ENCODE measurements at places on chromosomes 11 and 22.

DNA sequence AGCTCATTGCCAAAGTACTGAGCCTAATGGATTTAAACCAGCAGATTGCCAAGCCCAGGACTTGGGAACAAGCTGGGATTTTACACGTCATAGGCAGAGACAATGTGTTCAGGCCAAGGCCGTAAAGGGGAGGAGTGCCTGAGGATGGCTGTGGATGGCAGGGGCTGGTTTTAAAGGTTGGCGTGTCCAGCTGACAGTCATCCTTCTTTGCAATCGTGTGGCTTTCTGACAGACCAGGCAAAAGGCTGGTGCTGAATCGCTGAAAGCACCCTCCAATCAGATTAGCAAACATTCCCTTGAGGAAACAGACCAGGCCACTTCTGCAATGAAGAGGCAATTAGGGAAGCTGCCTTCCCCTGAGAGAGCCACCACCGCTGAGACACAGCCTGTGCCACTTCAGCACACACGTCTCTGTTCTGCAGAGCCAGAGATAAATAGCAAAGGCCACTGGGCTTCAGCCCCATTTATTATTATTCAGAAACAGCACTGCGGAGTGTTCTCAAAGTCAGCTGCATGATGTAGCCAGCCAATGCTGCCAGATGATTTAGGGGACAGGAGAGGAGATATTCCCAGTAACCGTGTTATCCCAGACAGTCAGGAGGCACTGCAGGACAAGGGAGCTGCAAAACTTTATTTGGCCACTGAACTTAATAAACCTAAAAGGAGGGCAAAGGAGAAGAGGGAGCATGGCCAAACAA lies 54.2 kb upstream of the CSNK2A3 start:
- DNase-seq: no peak

GRCh38 chr11:1693327-1694063 lies 3.5 kb upstream of the KRTAP5-6 start:
- DNase-seq: peak; percentile 1

DNA sequence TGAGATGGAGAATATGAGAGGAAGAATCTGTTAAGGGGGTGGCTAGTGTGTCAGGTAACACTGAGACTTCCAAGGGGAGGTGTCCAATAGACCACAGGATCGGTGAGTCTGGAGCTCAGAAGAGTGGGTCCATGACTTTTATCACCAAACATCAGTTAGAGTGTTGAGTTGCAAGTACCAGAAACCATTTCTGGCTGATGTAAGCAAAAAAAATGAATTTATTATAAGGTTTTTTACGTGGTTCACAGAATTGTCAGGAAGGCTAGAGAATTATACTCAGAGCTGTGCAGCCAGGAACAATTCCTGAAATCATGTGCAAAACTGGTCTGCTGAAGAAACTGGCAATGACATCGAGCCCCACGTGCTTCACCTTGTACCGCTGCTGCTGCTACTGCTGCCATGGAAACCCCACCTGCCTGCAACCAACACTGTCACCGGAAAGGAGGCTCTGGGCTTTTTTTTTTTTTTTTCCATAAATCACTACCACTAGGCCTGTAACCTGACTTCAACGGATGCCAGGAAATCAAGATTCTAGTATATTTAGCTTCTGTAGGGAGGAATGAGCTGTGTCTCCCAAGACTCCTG lies 16.6 kb upstream of the STK33 start:
- no peak for DNase-seq

GRCh38 chr11:57197762-57198161 lies 16.0 kb downstream of the LRRC55 start:
- no peak for DNase-seq

DNA sequence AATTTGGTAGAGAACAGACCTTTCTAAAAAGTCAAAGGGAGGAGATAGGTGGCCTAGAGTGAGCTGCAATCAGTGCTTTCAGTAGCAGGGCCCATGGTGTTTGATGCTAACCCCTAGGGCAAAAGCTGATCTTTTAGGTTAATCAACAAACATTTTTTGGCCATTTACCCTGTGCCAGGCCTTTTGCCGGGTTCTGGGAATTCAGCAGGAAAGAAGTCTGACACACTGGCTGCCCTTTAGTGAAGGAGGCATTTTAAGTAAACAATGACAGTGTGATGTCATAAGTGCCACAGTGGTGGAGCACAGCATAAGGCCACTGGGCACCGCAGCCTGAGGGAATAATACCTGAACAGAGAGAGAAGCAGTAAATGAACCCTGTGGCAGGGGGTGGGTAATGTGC lies 29.0 kb downstream of the C22orf31 start:
- DNase-seq: no peak

DNA sequence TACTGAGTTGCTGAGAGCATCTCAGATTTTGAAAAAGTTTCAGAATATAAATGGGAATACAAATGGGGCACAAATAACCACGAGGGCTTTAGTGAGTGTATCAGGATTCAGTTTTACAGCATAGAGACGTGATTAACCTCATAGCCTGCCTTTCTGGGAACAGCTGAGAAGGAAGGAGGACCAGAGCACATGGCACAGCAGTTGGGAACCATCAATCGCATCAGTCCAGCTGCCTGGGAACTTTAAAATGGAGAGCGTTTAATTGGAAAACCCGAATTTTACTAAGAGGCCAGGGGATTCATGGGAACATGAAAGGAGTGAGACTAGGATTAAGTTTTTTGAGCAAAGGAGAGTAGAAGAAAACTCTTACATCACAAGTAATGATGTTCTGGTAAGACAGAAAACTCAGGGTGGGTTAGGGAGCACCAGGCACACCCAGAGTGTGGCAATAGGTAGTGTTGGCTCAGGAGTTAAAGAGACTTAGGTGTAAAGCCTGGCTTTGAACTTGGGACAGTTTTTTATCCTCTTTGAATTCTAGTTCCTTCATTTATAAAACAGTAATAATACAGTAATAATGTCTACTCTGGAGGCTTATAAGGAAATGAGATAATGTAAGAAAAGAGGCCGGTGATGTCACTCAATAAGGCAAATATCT lies 40.2 kb downstream of the FZD4 start:
- no peak for DNase-seq

DNA sequence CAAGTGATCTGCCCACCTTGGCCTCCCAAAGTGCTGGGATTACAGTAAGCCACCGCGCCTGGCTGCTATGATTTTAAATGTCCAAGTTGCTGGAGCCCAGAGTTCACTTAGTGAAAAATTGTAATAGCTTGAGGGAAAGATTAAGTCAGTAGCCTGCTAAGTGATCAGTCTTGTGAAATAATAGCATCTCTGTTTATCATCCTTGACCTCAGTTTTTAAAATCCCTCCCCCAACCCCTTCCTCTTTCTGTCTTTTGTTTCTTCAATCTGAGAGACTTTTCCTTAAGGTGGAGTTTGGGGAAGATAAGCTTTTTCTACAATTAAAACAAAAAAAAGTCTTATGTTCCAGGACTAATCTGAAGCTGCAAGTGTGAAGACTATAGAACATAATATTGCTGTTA lies 6.4 kb downstream of the HIPK3 start:
- no peak for DNase-seq

GRCh38 chr11:1773131-1773993 lies 9.6 kb upstream of the CTSD start:
- DNase-seq: no peak

DNA sequence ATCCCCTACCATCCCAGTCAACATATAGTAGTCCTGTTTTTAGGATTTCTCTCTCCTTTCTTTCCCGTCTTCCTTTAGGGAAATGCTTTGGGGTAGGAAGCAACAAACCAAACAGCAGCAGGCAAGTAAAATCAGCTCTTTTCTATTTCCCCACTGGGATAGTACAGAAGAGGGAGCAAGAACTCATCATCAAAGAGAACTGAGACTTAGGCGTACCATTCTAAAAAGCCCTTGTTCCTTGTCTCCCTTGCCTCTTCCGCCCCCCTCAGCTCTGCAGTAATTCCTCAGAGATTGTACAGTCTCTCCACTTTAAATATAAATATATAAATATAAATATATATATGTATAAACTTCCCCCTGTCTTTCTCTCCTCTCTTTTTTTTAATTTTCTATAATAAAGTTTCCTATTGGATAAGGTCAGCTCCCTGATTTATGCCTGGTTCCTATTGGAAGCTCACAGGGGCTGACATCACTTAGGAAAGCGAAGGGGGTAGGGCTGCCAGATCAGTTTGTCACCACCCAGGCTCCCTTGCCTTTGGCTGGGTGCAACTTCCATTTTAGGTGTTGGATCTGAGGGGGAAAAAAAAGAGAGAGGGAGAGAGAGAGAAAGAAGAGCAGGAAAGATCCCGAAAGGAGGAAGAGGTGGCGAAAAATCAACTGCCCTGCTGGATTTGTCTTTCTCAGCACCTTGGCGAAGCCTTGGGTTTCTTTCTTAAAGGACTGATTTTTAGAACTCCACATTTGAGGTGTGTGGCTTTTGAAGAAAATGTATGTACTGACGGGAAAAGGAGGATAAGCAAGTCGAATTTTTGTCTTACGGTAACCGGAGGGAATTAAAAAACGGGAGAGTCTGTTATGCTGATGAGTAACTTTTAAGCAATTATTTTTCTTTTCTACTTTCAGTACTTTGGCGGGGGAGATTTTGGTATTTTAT lies at the start of gene CTNND1:
TSS of gene CTNND1 (plus strand) at position 502 of the 934 bp plus-strand sequence. CDS start 29,677 bp downstream, outside the sequence.
- DNase-seq: peak; percentile 69

All from NCI-H2081 treated with DMSO at 0.1 percent for 48 hours (cell line).